ENCODE measurements at places on chromosomes 1 and 21. TPM values are rescaled to one million over a fixed set of nuclear protein-coding genes. Genes with fewer than 3 reads are reported as not detected.

The CLCNKA gene
- not detected for total RNA-seq

The LIN28A gene
- total RNA-seq = not detected

The HHAT gene
- total RNA-seq = 1.4 TPM

The PNRC2 gene
- total RNA-seq = 59.7 TPM

The SSR2 gene
- total RNA-seq = 494 TPM

The PKLR gene
- total RNA-seq = 1.9 TPM

The ACTN2 gene
- total RNA-seq = not detected

The GCLM gene
- 29.0 TPM for total RNA-seq

The REN gene
- not detected for total RNA-seq

The PCP4 gene
- total RNA-seq = not detected

The GJA9 gene
- 0.08 TPM for total RNA-seq

The SPRR1B gene
- total RNA-seq = 43.3 TPM

The CITED4 gene
- 151 TPM for total RNA-seq

The RIPK4 gene
- 23.0 TPM for total RNA-seq

The TIPRL gene
- total RNA-seq = 33.3 TPM

The KCNA2 gene
- not detected for total RNA-seq

The ZNF695 gene
- 2.3 TPM for total RNA-seq

The PTPRC gene
- total RNA-seq = not detected

The ARTN gene
- 139 TPM for total RNA-seq

The PROX1 gene
- 0.16 TPM for total RNA-seq

The CTSE gene
- 0.34 TPM for total RNA-seq

The IVL gene
- 10.2 TPM for total RNA-seq

The OR2AK2 gene
- total RNA-seq = not detected

The ANKRD65 gene
- 5.8 TPM for total RNA-seq

The OPRD1 gene
- not detected for total RNA-seq

The LEMD1 gene
- 2.1 TPM for total RNA-seq

The RAB3GAP2 gene
- 15.6 TPM for total RNA-seq

The PM20D1 gene
- total RNA-seq = not detected

The AKR7A3 gene
- 0.16 TPM for total RNA-seq

The HSPA6 gene
- total RNA-seq = 0.27 TPM

The MPZ gene
- 0.86 TPM for total RNA-seq

The CLDN14 gene
- not detected for total RNA-seq

The RYR2 gene
- not detected for total RNA-seq

The NDUFS5 gene
- 577 TPM for total RNA-seq

The AADACL3 gene
- not detected for total RNA-seq
